Stimulated activated CD4-positive, alpha-beta T cell treated with anti-CD3 and anti-CD28 coated beads, TNF-alpha, amount 100 ng/mL, for 4 hours (primary cell): ENCODE measurements at places on chromosomes 4 and X.

GRCh38 chr4:121654738-121655137, 42.0 kb downstream of the ANXA5 start:
- DNase-seq = no peak

GRCh38 chrX:19372170-19372546, 28.4 kb downstream of the PDHA1 start:
- DNase-seq = peak; percentile 33

- DNase-seq = no peak
These were observed 12.8 kb upstream of the FAM47E start for GRCh38 chr4:76238701-76239100.

- no peak for DNase-seq
These were observed 77.2 kb upstream of the SLC34A2 start for GRCh38 chr4:25578432-25578831.

DNA sequence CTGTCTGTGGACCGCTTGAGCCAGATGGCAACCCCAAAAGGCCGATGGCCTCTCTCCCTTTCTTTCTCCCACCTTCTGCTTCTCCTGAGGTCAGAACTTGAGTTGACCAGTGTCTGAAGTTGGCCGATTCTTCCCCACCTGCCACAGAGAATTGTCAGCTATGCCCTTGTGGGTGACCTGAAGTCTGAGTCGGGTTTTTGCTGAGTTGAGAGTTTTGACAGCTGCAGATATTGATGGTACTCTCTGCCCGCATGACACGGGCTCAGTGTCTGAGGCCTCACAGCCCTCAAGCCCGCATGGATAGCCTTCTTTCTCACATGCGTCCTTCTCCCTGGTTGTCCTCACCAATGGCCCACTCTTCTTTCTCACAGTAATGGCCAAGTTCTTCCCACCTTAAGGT, 111.0 kb downstream of the EFNB1 start:
- DNase-seq = no peak

DNA sequence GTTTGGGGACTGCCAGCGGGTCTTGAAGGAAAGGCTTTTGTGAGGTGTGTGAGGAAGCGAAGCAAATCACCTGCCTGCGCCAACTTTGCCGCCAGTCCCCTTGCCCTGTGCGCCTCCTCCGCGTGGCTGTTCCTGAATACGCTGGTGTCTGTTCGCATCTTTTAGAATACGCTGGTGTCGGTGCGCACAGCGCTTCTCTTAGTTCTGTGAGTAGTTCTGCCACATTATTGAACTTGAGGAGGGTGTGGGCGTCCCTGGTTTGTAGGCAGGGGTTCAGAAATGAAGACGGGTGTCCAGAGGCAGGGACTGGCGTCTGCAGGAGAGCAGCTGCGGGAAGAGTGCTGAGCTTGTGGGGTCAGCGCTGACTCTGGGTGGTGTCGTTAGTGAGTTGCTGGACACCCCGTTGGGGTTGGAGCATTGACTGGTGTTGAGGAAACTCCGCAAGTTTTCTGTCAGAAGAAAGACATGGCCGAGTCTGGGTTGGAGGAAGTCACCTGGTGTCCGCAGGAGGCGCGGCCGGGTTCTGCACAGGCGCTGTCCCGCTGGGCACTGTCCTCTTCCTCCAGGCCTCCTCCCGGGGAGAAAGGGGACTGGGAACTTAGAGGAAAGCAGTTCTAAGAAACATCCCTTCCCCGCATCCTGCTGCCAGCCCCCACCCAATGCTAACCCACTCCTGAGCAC, 930 bp downstream of the ZNF718 start:
- DNase-seq = no peak

- no peak for DNase-seq
These were observed 82.6 kb downstream of the LUZP4 start for GRCh38 chrX:115372152-115372551.

GRCh38 chr4:173696011-173696410, 166.0 kb upstream of the HAND2 start:
- DNase-seq = no peak

DNA sequence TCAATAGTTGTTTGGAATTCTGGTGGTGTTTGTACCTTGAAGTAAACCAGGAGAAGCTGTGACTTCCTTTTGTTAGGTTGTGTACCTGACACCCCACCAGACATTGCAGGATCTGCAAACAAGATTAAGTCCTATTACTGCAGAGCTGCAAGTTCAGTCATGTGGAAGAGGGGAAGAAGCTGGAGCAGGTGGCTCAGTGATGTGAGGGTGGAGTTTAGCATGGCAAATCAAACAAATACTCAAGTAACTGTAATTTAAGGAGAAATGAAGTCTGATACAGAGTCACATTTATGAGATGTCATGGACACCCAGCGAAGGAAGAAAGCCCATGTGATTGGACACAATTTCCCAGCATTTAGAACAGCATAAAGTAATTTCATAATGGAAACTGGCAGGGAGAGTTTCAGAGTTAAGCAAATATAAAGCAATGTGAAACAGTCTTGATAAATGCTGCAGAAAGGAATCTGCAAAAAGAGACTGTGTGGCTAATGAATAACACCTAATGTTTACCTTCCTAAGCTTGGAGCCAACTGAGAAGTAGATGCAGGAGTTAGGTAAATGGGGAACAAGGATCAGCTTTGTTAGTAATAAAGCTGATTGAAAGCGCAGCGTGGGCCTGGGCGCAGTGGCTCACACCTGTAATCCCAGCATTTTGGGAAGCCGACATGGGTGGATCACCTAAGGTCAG, 249.1 kb downstream of the GBA3 start:
- no peak for DNase-seq

DNA sequence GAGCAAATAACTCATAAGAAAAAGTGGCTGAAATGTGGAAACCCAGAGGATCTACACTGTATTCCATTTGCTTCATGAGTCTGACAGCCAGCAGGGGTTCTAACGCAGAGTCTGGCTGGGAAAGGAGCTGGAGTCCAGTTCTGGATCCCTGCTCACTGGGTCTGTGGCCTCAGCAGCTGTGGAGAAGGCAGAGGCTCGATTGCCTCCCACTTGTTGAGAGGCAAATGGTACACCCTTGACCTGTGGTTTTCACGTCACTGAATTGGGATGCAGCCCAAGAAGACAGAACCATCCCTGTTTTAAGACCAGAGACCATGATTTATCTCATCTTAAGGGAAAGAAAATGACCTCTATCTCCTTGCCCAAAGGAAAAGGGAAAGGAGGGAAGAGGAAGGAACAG, 147.0 kb upstream of the NOCT start:
- no peak for DNase-seq

DNA sequence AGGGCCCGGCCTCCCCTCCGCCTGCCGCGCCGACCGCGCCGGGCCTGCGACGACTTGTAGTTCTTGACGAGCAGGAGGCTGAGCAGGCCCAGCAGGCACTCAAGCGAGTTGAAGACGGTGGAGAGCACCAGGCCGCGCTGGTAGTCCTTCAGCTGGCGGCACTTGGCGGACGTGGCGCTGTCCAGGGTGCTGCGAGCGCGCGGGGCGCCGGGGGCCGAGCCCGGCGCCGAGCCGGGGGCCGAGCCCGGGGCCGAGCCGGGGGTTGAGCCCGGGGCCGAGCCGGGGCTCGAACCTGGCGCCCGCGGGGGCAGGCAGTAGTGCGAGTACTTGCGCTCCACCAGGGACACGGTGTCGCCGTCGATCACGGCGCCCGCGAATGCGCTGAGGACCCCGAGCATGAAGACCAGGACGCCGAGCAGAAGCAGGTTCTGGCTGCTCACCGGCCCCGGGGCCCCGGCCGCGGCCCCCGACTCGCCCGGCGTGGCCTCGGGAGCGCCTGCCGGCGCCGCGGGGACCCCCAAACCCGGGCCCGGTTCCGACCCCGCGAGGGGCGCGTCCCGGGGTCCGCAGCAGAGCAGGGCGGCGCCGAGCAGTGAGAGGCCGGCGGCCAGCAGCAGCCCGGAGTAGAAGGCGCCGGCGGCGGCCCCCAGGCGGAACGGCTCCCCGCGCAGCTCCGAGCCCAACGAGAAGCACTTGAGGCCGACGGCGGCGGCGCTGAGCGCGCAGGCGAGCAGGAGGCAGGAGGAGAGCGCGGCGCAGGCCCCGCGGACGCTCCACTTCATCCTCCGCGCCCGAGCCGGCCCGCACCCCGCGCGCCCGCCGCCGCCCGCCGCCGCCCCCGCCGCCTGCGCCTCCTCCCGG, 584 bp downstream of the TMEM271 start:
- DNase-seq = no peak

DNA sequence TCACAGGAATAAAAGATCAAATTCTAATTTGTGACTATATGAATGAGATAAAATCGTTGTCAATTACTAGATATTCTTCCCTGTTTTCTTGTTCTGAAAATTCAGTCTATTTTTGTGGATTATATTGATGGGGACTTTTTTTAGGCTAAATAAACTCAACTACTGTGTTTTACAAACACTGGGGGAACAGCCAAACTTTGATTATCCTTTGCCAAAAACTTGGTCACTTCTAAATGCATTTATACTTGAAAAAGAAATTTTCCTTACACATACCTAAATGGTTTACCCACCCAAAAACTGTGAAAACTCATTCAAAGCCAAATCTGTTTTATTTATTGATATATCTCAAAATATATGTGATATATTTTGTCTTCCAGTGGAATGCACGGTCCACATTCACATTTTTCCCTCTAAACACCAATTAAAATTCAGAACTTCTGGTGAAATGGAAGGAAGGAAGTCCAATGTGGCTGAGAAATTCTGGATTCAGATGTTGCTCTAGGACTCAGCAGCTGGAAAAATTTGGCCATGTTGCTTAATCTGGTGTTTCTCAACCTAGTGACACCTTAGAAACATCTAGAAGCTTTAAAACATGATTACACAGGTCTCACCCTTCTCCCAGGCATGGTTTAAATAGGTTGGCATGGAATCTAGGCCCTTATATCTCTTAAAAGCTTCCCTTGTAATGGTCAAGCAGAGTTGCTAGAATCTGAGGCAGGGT, 28.6 kb upstream of the ARHGAP24 start:
- DNase-seq = no peak

DNA sequence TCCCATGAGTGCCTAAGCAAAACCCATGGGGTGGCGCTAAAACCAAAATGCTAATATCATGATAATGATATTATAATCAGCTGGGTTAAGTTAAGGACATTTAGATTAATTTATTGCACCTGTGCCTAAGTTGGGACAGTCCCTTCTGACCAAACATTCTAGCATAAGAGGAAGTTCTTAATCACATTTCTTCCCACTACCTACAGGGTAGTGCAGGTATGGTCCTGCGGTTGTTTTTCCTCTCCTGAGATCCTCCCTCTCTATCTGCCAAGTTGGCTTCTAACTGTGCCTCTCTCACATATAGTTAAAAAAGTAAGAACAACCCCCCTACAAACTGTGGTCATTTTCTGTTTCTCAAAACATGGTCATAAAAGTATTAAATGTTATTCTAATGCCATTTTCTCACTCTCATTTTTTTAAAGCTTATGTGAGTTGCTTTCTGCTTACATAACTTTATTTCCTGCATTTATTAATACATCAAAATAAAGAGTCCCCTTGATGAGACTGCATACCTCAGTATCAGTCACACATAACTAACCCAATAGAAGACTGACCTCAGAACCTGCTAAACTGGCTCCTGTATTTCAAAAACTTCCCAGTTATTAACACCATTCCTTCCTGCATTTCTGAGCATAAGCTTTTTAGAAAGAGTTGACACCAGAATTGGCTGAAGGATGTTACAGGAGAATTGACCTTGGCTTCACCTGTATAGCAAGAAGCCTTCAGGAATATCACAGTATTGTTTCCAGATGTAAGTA, 1332.5 kb downstream of the FSTL5 start:
- DNase-seq = no peak

DNA sequence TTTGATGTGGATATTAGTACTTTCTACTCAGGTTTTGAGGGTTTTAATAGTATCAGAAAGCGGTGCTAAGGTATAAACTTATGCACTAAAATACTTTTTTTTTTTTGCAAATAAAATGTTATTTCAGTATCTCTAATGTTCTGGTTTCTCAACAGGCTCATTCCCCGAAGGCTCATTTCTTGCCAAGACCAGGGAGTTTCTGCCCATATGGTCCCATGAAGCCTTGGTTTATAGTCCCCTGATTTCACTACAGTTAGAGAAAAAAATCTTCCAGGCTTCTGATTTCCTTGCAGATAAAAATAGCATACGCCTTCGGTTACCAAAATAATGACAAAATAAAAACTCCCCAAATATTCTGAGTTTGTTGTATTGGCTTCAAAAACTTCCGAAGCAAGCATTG, 814.2 kb upstream of the PABPC4L start:
- no peak for DNase-seq

GRCh38 chrX:149490100-149490499, 15.0 kb downstream of the IDS start:
- DNase-seq = no peak
